ENCODE measurements at places on chromosomes 7 and 10.

DNA sequence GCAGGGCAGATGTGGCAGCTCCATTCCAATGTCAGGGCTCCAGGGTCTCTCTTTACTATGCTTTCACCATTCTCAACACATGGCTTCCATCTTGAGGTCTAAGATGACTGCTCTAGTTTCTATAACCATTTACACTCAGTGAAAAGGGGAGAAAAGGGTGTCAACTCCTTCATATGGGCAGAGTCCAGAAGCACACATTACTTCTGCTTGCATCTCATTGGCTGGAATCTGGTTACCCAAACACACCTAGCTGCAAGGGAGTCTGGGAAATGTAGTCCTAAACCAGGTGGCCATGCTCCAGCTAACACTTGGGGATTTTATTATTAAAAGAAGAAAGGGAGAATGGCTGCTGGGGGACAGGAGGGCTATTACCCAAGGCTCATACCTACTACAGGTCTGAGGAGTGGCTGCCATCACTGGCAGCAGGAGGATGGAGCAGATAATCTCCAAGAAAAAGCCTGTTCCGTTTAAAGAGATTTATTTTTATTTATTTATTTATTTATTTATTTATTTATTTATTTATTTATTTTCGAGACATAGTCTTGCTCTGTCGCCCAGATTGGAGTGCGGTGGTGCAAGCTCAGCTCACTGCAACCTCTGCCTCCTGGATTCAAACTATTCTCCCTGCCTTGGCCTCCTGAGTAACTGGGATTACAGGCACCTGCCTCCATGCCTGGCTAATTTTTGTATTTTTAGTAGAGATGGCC, 29.1 kb upstream of the LBX1 start:
- DNase-seq = no peak

- DNase-seq = no peak
These were observed 57.6 kb downstream of the CFAP46 start for GRCh38 chr10:132884691-132885271.

DNA sequence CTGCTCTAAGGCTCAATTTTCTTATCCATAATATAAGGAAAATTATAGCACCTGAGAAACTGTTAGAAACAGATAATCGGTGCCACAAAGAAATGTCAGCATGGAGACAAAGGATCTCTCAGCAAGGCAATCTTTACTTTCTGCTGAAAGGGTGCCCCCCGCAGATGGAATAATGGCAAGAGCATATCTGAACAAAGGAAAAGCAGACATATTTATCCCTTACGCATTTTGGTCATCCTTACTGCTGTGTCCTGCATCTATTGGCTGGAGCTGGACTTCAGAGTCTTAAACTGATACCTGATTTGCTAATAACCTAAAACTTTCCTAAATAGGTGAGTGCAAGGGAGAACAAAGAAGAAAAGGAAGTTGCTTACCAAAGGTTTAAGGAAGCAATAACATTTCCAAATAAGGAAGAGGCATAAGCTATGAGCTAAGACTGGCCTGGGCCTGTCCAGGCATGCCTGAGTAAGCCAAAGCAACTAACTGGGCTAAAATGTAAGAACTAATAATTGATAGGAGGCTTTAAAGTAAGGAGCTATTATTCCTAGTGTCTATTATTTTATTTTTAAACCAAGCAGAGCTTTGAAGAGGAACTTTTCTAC, 39.6 kb upstream of the ELMO1 start:
- no peak for DNase-seq

DNA sequence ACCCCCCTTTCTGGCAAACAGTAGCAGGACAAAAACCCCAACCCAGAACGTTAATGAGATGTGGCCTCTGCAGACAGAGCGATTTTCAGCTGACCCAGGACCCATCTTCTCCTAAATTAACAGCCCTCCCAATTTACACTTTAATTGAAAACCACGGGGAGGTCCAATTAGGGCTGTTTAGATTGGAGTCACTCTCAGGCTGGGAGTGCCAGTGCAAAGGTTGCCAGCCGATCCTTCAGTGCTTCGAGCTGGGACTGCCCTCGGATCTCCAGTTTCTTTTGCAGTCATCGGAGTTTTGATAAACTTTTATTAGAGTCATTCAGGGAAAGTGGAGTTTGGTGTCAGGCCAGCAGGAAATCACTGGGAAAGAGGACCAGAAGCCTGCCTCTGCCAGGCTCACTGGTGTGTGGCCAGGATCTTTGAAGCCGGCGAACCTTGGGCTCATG, 108.0 kb downstream of the DOCK1 start:
- no peak for DNase-seq

- DNase-seq = no peak
These were observed 1211.3 kb downstream of the REEP3 start for GRCh38 chr10:64732372-64732957.

DNA sequence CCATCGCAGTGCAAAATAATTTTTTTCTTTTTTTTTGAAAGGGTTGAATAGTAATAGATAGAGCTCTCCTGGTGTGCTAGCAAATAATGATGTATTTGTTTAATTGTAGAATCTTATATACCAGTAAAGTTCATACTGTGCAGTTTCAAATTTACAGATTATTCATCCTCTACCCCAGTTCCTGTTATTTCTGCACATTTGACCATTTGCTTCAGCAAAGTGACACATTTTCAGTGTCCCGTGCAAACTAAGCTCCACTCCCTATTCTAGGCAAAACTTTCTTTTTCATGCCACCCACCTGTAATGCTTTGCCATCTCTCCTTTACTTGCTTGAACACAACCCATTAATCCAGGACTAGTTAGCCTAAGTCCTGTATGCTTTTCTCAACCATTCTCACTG, 43.0 kb downstream of the SHOC2 start:
- DNase-seq = no peak
